Activated naive CD4-positive, alpha-beta T cell treated with anti-CD3 and anti-CD28 coated beads, Interleukin-2, amount 50 U/mL, for 72 hours (primary cell): ENCODE measurements at places on chromosomes 6 and 20.

GRCh38 chr6:38604700-38605099, 35.0 kb downstream of the BTBD9 start:
- no peak for DNase-seq

DNA sequence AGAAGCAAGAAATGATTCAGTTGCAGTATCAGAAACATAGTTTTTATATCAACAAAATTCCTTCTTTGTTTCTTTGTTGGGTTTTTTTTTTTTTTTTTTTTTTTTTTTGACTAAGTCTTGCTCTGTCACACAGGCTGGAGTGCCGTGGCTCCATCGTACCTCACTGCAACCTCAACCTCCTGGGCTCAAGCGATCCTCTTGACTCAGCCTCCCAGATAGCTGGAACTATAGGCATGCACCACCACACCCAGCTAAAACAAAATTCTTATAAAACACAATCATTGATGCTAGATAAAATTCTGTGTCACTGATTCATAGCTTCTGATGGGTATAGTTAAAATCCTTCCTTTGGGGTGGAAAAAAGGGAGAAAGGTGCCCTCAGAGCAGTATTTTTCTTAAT, 110.3 kb upstream of the TNFAIP3 start:
- DNase-seq, result no peak

- no peak for DNase-seq
Observed at GRCh38 chr6:25649611-25650010, 2.4 kb upstream of the SCGN start.

GRCh38 chr6:100269189-100269588, 195.5 kb downstream of the SIM1 start:
- no peak for DNase-seq

DNA sequence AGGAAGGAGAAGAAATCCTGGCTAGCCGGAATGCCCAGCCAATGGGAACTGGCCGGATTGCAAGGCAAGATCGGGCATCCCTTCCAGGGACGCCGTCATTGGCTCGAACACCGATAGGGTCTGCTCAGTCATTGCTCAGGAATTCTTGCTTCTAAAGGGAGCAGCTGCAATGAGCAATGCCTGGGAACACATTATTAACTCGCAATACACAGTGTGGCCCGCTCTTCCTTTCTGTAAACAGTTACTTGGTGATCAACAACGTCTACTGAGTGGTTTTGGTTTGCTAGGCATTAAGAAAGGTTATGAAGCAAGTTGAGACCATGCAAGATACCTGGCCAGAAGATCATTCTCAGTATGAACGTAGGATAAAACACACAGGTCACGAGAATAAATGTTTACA, 165.4 kb upstream of the CITED2 start:
- no peak for DNase-seq

GRCh38 chr20:40953416-40953815, 75.2 kb upstream of the TOP1 start:
- DNase-seq, result no peak

DNA sequence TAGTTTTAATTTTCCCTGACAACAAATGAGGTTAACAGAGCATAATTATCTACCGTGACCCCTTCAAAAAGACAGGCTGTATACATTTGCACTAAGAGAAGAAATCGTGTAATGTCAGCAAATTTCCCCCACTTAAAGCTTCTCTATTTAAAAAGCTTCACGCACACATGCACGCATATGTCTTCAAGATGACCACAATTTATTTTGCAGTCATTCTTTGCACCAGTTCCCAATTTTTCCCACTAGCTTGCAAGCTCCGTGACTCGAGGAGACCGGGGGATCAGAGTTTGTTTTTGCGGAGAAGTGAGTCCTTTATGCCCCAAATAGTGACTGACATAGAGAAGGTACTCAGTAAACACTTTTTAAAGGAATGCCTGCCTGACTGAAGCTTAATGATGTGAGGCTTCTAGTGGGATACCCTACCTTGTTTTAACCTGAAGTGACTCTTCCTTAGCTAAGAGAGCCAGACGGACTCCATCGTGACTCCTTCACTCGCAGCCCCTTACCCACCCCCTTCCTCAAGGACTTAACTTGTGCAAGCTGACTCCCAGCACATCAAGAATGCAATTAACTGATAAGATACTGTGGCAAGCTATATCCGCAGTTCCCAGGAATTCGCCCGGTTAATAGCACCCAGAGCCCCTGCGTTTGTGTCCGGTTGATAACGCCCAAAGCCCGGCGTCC, 9.3 kb upstream of the NQO2 start:
- DNase-seq, result no peak

DNA sequence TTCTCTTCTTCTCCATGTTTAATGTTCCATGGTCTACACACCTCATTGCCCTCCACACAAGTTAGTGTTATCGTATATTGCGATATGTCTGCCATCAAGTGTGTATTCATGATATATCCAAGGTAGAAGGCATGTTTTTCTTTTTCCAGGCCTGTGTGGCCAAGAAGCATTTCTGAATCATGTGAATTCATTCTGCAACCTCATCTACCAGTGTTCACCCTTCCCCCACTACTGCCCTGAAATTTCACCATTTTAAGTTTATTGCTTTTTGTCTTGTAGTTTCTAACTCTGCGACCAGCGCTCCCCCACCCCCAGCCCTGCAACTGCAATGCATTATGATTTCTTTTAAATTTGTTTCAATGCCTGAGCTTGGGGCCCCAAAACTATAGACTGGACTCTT, 618.0 kb upstream of the FLRT3 start:
- DNase-seq, result no peak

GRCh38 chr6:123030282-123030681, 34.2 kb downstream of the CLVS2 start:
- no peak for DNase-seq

DNA sequence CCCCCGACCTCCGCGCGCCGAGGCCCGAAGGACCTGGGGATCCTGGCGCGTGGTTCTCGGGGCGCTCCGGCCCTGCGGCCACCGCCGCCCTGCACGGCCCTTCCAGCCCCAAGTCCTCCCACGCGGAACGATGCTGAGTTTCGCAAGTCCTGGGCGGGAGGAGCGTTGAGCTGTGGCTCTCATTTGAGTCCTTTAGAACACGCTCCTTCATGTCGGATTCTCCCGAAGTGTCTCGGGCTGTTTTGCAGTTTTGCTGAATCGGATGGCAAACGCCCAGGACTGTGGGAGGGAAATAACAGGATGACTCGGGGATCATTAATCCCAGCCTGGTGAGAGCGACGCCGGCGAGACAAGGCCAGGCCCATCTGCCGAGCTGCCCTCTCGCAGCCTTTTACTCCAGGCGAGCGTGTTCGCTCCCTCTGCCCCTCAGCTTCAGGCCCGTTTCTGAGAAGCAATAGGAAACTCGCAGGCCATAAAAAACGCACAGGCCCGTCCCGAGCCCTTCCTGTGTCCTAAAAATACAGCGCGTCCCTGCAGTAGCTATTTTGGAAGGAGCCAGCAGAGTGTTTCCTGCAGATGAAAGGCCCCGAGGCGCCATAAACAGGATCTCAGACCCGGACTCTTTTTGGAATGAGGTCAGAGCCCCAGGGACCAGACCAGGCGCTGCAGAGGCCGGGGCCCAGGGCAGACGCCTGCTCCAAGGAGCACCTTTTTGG, 153.5 kb downstream of the DLL1 start:
- DNase-seq, result no peak

DNA sequence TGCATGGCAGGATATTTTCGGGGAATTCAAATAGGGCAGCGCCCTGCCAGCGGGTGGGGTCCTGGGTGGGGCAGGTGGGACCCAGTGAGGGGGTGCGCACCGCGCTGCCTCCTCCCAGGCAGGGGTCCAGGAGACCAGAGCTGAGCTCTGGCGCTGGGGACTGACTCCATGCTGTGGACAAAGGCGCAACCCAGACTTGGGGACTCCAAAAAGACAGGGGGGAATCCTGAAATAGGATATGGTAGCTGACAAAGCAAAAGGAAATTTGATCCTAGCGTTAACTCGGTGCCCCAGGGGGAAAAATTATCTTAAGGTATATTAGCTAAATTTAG, 23.6 kb downstream of the TFAP2A start:
- no peak for DNase-seq

GRCh38 chr6:5674141-5674540, 332.6 kb downstream of the NRN1 start:
- no peak for DNase-seq

GRCh38 chr20:56187534-56188165, 60.9 kb upstream of the MC3R start:
- DNase-seq, result no peak

DNA sequence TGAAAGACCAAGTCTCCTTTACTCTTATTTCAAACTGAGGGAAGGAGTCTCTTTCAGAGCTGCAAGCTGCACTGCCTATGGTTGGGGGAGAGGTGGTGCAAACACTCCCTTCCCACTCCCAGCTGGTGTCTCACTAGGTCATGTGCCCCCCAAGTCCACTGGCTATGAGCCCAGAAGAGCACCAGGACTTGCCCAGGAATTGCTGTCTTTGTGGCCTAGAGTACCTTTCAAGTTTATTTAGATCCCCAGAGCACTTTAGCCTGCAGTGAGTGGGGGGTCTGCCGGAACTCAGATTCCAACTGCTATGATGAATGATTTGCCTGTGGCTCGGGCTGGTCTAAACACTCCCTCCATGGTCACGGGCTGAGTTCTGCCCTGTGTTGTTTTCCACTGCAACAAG, 192.6 kb upstream of the CITED2 start:
- DNase-seq, result no peak

- no peak for DNase-seq
Observed at GRCh38 chr6:145153495-145153894, 581.8 kb downstream of the EPM2A start.

- DNase-seq, result no peak
Observed at GRCh38 chr6:17574866-17575560, 25.1 kb upstream of the FAM8A1 start.

DNA sequence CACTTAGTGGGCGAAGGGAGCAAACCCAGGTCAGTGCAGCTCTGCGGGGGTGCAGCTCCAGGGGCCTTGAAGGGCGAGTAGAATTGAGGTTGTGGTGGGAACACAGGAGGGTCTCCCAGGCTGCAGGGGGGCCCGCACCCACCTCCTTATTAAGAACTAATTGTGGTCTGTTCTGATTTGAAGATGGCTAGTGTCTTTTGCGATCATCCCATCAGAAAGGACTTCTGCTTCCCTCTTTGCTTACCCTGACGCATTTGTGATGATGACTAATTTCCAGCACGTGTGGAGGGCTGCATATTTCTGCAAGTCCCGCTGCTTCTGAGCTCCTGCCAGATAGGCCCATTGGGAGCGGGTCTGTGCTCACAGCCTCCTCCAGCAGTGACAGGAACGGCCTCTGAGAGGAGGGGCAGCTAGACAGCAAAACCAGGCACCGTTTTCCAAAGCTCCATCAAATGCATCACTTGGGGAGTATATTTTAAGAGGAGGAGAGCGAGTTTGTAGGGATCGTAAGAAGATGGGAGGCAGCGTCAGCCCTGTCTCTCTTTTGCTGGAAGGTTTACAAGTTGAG, 268.9 kb downstream of the CDH4 start:
- no peak for DNase-seq

GRCh38 chr6:11542863-11543262, 5.3 kb downstream of the TMEM170B start:
- DNase-seq, result no peak

DNA sequence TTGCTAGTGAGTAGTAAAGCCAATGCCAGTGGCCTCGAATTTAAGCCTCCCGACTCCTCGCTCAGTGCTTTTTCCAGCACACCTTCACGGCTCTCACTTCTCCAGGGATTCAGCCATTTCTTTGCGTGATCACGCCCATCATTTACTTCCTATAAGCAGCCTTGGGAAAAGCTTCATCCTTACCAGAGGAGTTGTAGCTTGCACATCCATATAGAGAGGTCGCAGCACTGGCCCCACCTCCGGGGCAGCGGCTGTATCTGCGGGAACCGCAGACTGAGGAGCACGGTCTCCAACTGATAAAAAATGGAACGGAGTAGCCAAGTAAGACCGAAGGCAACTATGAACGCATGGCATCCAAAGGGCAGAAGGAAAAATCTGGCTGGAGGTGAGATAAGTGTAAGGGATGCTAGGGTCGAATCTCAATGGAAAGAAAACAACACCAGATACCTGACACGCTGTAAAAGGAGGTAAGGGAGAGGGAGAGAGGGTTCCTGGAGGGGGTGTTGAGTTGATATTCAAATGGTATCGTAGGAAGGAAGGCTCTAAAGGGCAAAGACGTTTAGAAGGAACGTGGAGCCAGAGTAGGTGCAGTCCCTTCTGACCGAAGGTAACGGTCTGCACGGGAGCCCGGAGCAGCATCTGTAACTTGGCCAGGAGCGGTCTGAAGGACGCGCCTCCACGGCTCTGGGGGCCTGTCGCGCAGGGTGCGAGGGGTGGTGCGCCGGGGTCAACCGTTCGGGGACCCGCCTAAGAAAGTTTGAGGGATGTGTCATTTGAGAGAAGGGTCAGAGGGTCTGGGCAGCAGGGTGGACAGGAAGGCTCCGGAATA, 640 bp downstream of the NFS1 start:
- no peak for DNase-seq

DNA sequence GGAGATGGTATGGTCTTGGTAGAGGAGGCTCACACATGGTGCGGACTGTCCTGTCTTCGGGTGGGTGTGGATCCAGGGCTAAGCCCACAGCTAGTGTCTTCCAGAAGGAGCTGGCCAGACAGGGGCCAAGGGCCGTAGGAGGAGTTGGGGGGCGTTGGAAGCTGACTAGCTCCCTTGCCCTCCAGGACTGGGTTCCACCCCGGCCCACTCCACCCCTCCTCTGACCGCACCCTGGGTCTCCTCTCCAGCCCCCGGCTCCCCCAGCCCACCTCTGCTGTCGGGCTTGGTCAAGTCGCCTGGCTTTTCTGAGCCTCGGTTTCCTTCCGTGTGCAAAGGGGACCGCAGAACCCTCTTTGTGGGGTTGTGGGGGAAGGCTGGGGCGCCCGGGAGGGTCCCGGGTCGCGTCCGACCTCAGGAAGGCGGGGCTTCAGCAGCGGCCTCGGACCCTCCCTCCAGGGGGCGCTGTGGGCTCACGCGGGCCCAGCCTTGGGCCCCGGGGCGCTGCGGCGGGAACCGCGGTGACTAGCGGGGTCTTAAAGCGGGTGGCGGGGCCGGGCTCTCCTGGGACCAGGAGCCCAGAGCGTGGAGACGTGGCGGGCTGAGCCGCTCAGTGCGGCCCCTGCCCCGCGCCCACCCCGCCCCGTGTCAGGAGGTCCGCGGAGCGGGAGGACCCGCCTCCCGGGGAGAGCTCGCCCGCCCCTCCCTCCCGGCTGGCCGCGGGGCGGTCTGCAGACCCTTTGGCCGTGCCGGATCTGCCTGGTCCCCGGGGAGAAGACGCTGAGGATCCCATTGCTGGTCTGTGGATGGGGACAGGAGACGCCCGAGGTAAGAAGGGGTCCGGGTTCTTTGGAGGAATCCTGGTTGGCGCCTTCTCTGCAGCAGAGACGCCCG, 5.4 kb downstream of the NPBWR2 start:
- peak; percentile 91 for DNase-seq

DNA sequence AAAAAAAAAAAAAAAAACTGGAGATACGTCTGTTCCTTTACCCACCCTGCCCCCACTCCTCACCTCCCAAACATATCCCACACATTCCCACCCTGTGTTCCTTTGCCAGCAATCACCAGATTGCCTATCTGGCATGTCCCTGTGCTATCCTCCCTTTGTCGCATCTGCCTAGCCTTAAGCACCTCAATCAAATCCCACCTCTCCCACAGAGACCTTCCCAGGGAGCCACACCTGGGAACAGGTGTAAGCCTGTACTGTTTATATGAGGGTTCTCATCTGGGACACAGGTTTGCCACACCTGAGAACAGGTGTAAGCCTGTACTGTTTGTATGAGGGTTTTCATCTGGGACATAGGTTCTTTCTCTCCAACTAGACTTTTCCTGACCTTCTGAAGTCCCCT, 16.7 kb downstream of the WFDC3 start:
- no peak for DNase-seq
